Hematopoietic multipotent progenitor cell treated with erythropoietin and hydrocortisone succinate and interleukin-3 and kit ligand, for 8 days (in vitro differentiated cells): ENCODE measurements at places on chromosomes 6 and 20.

DNA sequence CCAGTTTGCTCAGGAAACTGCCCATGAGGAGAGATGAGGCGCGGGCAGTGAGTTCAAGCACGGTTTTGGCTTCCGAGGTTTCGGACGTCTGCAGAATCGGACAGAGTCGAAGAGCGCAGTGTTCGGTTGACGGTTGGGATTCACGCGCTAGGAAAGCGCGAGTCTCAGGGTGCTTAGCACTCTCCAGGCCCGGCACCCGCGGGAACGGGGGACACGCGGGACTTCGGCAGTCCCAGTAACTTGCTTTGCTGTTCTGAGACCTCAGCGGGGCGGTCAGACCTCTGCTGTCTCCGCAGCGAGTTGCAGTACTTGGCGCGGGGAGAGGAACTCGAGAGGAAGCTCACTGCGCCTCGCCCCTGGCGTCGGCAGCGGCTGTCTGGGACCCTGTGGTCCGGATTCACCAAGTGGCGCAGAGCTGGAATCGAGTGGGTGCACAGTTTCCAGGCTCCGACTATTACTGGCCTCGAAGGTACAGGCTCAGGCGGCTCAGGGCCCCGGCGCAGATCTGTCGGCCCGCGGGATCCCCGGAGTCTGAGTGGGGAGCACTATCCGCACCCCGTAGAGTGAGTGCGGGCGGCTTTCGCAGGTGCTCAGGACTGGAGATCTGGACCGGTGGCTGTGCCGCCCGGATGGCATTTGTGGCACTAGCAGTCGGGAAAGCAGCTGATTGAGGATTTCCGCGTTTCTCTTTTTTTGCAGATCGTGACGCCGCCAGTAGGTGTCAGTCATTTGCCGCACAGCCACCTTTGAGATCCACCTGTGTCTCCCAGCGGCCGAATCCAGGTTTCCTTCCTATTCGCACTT lies at the start of gene POM121L2:
TSS of gene POM121L2 (minus strand) at position 128 of the 804 bp plus-strand sequence. CDS start at position 25, 103 bp downstream.
- DNase-seq, result peak; percentile 75

DNA sequence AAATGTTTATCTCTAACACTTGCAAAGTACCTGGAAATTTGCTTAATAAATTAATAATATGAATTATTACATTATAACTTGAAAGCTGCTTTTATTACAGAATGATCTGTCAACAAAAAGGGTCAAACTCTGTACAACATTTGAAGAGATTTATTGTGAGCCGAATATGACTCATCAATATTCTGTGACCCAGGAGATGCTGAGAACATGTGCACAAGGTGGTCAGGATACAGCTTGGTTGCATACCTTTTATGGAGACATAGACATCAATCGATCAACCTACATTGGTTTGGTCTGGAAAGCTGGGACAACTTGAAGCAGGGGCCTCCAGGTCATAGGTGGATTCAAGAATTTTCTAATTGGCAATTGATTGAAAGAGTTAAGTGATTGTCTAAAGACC lies 79.0 kb downstream of the RNASET2 start:
- DNase-seq, result no peak

DNA sequence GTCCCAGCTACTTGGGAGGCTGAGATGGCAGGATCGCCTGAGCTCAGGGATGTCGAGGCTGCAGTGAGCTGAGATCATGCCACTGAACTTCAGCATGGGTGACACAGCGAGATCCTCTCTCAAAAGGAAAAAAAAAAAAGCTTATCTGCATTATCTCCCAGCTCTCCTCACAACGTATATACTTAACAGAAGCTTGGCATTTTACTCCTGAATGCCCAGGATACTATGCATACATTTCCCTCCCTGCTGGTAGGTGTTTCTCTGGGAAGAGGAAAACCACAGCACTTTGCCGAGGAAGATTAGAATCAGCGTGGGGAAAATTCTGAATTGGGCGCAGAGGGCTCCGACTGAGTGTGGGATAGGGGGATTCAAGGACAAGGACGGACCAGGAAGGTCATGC lies 800.6 kb downstream of the DHX35 start:
- DNase-seq, result no peak

- no peak for DNase-seq
Observed at GRCh38 chr20:63123331-63123741, 92.6 kb downstream of the YTHDF1 start.

DNA sequence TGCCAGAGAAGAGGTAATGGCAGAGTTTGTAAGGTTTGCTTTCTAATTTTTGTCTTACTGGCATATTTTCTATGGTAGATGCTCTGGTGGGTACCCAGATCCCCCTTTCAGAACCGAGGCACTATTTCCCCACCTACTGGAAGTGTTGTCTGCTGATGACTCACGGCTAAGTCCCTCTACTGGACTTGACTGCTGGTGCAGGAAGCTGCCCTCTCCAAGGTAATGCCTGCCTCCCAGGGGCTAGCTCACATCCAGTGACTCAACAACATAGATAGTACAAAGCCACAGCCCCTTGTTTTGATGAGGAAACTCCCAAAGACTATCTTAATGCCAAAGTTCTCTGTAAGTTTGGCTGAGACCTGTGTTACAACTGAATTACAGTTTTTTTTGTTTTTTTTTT lies 285.4 kb upstream of the FLRT3 start:
- no peak for DNase-seq

- DNase-seq, result no peak
Observed at GRCh38 chr6:33950891-33951889, 147.4 kb upstream of the MLN start.

GRCh38 chr6:9564021-9564420 lies 850.9 kb downstream of the TFAP2A start:
- no peak for DNase-seq

- DNase-seq, result no peak
Observed at GRCh38 chr6:6556161-6556737, 32.3 kb upstream of the LY86 start.

DNA sequence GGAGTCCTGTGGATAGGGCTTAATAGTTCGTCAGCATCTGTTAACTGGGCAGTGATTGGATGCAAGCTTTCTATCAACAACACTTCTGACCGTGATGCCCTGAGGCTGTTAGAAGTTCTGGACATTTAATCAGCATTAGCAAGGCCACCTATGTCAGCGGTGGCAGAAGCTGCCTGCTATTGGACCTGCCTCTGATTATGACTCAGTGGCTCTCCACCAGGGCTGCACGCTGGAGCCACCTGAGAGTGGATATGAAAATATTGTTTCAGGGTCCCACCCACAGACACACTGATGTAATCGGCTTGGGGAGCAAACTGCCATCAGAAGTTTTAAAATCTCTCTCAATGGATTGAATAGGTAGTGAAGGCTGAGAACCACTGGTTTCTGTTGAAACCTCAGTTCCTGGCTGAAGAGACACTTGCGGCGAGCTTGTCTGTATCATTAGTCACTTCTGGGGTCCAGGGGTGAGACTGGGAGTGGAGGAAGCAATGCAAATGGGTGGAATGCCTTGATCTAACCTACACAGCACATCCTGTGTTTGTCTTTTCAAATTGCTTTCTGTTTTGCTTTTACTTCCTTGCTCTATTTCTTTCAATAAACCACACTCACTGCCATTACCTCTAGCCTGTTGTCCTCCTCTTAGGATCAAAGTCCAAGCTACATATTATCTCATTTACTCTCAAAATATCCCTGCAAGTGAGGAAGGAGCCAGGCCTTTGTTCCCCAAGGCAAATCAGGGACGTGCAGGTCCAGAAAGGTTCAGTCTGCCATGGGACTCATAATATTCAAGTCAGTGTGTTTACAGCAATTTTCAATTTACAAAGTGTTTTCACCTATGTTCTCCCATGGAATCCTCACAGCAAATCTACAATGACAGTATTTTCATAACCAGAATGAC lies 4.2 kb downstream of the CLIC5 start:
- DNase-seq, result no peak

DNA sequence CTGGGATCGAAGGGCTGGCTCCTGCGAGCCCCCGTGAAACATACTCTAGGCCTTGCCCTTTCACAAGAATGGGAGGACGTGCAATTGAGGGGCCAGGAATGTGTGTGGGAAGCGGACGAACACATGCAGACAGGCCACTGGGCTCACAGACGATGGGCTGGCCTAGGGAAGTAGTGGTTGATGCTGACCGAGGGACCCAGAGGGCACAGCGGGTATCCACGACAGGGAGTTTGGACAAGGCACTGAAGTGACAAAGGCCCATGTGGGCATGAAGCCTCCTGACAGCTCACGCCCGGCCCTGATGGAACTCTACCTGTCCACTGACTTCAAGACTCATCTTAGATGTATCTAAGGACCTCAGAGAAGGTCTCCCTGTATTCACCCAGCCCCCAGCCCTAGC lies 52.2 kb downstream of the MYH7B start:
- DNase-seq, result no peak

DNA sequence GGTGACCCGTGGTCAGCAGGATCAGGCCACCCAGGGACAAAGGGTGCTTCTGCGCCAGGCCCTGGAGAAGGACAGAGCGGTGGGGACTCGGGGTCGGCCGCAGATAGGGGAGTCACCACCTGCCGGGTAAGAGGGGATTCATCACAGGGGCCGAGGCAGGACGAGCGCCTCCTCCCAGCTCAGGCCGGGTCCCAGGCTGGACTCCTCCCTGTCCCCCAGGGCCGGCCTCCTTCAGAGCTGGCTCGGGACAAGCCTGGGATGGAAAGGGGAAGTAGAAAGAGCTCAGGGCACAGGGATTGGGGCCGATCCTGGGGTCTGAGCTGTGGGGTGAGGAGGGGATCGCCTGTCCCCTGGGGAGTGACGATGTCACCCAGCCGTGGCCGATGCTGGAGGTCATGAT lies 154.6 kb upstream of the PROKR2 start:
- no peak for DNase-seq

DNA sequence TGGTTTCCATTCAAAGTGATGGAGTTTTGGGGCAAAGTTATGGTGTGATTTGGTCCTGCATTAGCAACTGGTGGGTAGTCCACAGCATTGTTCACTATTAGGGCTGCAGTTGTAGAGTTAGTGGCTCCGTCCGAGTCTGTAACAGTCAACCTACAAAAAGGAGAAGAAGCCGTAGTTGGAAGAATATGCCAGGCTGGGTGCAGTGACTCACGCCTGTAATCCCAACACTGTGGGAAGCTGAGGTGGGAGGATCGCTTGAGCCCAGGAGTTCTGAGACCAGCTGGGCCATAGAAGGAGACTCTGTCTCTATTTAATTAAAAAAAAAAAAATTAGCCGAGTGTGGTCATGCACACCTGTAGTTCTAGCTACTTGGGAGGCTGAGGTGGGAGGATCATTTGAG lies 69.5 kb downstream of the KIAA0319 start:
- no peak for DNase-seq

GRCh38 chr6:159156089-159156488 lies 13.1 kb upstream of the FNDC1 start:
- no peak for DNase-seq

- no peak for DNase-seq
Observed at GRCh38 chr20:57108742-57109570, 157.5 kb downstream of the BMP7 start.

DNA sequence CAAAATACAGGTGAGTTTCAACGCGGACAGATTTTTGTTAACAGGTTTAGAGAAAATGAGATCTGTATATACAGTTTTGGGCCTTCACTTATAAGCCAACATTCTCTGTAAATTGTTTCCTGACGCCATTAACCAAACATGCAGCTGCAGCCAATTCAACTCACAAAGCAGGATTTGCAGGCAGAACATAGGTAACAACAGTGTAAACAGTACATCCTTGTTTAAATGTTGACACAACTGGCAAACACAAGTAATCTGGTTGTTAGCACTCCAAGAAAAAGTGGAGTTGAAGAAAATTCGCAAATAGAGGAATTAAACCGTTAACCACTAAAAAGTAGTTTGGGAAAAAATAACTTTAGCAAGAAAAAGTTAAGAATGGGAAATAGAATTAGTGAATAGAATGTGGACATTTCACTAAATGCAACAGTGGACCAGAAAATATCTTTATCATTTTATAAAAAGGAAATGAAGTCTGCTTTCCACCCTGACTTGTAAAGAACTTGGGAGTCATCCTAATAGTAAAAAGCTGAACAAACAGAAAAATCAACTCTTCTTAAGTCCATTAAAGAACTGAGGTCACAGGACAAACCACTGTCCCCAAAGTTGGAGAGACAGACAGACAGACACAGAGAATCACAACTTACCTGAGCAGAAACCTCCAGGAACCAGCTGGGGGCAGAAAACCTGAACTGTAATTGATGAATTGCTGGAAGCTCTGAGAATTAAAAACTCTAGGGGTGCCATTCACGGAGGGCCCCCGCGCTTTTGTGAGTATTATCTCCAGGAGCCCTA lies 10.1 kb downstream of the SMIM28 start:
- DNase-seq, result no peak

DNA sequence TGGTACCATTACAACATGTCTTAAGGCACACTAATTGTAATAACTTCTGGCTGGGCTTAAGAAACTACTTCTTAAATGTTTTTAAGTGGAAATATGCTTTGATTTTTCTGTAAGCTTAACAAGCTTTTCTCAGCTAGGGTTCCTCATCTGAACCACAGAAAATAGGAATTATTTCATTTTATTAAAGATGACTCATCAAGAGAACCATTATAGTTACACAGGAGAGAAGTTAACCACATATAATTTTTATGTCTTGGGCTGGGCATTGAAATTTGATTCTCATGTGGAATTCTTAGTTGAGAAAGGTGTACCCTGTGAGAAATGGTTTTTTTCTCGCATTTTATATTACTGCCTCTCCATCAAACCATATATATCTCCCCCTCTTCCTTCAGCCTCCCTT lies 75.1 kb downstream of the QKI start:
- DNase-seq, result no peak

GRCh38 chr6:161038229-161039031 lies 46.9 kb downstream of the MAP3K4 start:
- DNase-seq, result no peak

DNA sequence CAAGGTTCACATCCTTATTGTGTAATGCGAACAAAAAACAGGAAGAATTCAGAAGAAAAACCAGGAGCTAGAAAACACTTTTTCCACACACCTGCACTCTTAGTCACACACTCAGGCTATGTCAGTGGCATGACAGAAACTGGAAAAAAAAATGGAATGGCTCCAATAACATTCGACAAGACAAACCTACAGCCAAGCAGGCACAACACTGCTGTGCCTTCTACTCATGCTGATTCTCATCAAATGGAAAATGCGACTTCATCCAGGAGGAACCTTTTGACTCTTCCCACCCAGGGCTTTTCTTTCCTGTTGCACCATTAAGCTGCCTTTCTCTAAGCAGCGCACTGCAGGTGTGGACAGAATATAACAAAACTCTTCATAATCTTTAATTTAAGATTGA lies 163.2 kb upstream of the BTBD3 start:
- no peak for DNase-seq
